Omental fat pad (tissue), 4 donors: ENCODE measurements at places on chromosomes 1 and 21.

DNA sequence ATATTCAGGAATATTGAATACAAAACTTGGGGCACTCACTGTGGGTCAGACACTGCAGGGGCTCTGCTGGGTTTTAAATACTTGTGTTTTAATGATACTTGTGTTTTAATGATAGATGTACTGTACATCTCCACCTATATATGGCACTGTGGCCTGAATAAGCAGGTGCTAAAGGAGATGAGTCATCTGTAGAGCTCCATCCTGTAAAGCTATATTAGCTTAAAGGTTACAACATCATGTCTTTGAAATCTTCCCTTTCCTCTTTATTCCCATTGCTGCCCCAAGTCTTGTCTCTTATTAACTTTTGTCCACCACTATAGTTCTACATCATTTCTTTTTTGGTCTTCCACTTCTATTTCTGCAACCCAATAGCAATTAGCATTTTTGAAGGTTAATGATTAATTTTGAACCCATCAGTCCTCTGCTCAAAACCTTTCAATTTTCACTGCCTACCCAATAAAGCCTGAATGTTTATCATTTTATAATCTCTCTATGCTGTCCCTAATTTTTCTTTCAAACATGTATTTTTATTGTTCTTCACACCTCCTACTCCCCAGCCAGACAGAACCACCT, 113.3 kb upstream of the PTGFR start:
- DNase-seq, result no peak

DNA sequence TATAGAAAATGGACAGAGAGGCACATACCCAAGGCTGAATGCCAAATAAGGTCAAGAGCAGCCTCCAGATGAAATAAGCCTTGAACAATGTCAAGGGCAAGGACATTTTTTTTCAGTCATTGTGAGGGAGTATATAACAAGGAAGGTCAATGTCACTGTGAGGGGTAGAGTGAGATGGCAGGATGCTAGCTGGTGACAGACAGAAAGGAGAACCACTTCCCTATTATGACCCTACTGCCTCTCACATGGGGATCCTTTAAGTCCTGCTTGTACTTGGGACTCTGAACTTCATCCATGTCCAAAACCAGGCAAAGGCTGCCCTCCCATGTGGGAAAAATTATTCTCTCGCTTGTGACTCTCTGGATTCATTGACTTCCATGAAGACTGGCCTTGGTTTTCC, 119.5 kb upstream of the COA6 start:
- DNase-seq, result no peak

GRCh38 chr1:24805534-24806301, 60.5 kb downstream of the CLIC4 start:
- no peak for DNase-seq

DNA sequence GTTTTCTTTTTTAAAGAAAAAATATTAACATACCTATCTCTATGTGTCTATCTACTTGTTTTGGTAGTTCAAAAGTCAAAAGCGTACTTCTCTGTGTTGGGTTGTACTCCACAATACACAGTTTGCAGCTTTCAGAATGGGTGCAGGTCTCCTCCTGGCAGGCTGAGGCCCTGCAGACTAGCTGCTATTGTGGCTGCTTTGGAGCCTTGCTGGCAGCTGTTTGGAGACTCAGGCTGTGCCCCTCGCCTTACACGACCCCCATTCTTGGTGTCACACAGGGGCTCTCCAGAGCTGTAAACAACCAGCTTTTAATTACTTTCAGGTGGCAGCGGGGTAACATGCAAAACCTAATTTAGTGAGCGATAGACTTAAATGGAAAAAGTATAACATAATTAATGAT, 160.4 kb downstream of the DSCAM start:
- DNase-seq, result no peak
